ENCODE measurements at places on chromosomes 11 and 22.

- H3K36me3 ChIP-seq, result no peaks in the 10 kb centered on the region
- no peak for DNase-seq
- H3K4me3 ChIP-seq, result no peak overlapping the region
- H3K4me1 ChIP-seq, result no peaks in the 10 kb centered on the region
- no peaks in the 10 kb centered on the region for H3K27me3 ChIP-seq
- H3K27ac ChIP-seq, result no peak overlapping the region
Measured at GRCh38 chr11:86172894-86173293, 71.7 kb upstream of the EED start.

DNA sequence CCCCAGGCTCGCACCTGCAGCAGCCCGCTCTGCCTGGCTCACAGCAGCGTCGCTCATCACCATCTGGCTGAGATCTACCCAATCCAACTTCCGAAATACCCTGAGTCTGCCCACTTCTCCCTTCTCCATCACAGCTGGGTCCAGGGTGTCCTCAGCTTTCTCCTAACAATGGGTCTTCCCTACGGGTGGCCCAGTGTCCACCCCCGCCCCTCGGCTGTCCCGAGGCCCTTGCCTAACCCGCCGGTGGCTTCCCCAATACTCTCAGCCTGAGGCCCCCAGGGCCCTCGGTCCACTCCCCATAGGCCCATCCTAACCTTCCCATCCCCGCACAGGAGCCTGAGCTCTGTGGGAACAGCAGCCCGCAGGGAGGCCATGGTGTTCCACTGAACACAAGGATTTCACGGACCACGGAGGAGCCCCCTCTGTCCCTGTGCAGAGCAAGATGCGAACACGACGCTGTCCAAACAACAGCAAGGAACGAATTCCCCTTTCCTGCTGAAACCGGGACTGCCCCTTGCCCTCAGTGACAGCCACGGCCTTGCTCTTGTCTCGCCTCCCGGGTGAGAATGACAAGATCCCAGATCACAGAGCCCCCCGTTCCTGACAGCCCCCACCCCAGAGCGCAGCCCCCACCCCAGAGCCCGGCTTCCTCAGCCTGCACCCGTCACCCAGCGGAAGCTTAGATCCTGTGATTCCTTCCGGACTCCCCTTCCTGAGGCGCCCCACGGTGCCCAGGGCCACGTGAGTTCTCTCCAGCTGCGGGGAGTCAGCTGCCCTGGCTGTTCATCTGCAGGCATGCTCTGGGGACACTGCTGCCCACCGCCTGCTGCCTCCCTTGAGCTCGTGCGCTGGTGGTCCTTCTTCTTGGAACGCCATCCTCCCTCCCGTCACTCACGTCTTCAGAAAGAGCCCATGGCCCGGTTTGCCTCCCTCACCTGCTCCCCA, 48.8 kb upstream of the CARS1 start:
- no peak overlapping the region for H3K4me3 ChIP-seq
- no peak for DNase-seq
- H3K4me1 ChIP-seq, result no peaks in the 10 kb centered on the region

DNA sequence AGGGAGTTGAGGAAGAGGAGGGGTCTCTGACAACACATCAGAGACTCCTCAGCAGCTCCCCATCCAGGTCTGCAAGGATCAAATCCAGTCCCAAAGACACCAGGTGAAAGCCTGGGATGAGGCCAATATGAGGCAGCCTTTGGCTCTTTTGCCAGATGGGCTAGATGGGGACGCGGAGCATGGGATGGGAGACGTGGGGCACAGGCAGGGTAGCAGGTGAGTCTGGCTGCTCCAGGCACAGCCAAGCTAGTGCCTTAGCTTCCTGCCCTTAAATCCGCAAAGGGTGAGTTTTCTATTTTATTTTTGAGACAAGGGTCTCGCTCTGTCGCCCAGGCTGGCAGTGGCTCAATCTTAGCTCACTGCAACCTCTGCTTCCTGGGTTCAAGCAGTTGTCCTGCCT, 19.6 kb upstream of the DRICH1 start:
- H3K4me1 ChIP-seq, result no peaks in the 10 kb centered on the region
- H3K36me3 ChIP-seq, result peaks cover 3% of the 10 kb centered on the region
- no peak overlapping the region for H3K27ac ChIP-seq
- no peak for DNase-seq
- H3K4me3 ChIP-seq, result no peak overlapping the region

DNA sequence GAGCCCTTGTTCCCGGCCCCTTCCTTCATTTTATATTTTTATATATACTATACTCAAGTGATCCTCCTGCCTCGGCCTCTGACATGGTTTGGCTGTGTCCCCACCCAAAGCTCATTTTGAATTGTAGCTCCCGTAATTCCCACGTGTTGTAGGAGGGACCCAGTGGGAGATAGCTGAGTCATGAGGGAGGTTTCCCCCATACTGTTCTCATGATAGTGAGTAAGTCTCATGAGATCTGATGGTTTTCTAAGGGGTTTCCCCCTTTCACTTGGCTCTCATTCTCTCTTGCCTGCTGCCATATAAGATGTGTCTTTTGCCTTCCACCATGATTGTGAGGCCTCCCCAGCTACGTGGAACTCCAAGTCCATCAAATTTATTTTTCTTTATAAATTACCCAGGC, 7.2 kb upstream of the ZNF280A start:
- peaks cover 24% of the 10 kb centered on the region for H3K27me3 ChIP-seq
- H3K36me3 ChIP-seq, result no peaks in the 10 kb centered on the region
- no peaks in the 10 kb centered on the region for H3K4me1 ChIP-seq
- no peak overlapping the region for H3K4me3 ChIP-seq

DNA sequence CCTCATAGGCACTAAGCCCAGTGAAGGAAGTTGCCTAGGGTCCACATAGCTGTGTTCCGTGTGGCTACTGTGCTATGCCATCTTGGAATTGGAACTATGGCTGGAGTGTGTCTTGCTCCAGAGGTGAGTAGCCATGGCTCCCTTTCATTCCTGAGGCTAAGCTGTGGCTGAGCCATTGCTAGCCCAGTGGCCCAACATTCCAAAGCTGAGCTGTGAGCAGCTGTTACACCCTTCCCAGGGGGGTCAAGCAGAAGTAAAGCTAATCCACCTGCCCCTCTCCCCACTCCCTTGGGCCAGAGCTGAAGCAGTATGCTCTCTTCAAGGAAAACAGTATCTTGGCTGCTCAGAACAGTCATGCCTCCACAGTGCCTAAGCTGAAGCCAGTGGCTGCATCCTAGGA, 51.1 kb downstream of the USP35 start:
- H3K27ac ChIP-seq, result no peak overlapping the region
- H3K36me3 ChIP-seq, result peaks cover 45% of the 10 kb centered on the region
- no peak overlapping the region for H3K4me3 ChIP-seq
- DNase-seq, result no peak

DNA sequence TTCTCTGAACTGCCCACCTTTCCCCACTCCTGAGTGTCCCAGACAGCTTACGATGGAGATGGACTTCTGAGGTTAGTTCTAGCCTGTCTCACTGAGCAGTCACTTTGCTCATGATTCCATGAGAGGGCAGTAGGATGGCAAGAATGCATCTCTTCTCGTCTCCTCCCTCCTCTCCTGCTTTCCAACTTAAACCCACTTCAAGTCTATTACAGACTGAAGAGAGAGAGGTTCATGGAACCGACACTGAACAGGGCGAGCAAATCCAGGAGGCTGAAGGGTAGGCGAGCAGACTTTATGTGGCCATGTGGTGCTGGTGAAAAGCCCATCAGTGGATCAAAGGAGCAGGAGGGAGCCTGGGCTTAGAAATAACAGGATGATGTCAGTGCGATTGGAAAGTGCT, 38.6 kb downstream of the CEP164 start:
- no peaks in the 10 kb centered on the region for H3K4me1 ChIP-seq
- peaks cover 25% of the 10 kb centered on the region for H3K36me3 ChIP-seq
- no peak overlapping the region for H3K4me3 ChIP-seq
- H3K27me3 ChIP-seq, result no peaks in the 10 kb centered on the region
